ENCODE measurements at places on chromosomes 4 and X. TPM values are rescaled to one million over a fixed set of nuclear protein-coding genes. Genes with fewer than 3 reads are reported as not detected.

The CRLF2 gene
- not detected for total RNA-seq

GRCh38 chrX:126655061-126655460 is 102.4 kb upstream of the DCAF12L1 start:
- no peak for DNase-seq

DNA sequence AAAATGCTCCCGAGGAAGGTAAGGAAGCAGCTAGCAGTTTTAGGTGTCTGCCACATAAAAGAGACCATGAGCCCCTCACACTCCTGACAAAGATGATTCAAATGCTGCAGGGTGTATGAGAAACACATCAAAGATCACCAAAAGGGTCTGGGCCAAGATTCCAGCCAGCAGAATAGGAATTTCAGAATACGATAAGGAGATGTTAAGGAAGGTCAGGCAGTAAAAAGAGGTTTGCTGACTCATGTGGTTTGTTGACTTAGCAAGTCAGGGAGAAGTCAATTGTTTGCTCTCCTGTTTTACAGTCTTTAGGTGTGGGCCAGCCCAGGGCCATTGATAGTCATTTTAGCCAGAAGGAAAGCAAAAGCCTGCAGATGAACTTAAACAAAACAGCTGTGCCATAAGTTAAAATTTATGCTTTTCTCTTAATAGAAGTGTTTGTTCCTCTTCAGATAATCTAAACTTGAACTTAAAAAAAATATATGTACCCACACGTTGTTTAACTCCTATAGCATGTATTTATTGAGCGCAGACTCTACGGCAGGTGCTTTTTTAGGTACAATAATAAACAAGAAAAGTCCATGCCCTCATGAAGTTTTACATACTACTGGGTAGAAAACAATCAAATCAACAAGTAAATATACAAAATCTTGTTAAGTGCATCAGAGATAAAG is 115.6 kb downstream of the CAMK2D start:
- DNase-seq = no peak

The TEX13D gene
- not detected for total RNA-seq

GRCh38 chrX:153471663-153472280 is 1.4 kb upstream of the HAUS7 start:
- no peak for DNase-seq

DNA sequence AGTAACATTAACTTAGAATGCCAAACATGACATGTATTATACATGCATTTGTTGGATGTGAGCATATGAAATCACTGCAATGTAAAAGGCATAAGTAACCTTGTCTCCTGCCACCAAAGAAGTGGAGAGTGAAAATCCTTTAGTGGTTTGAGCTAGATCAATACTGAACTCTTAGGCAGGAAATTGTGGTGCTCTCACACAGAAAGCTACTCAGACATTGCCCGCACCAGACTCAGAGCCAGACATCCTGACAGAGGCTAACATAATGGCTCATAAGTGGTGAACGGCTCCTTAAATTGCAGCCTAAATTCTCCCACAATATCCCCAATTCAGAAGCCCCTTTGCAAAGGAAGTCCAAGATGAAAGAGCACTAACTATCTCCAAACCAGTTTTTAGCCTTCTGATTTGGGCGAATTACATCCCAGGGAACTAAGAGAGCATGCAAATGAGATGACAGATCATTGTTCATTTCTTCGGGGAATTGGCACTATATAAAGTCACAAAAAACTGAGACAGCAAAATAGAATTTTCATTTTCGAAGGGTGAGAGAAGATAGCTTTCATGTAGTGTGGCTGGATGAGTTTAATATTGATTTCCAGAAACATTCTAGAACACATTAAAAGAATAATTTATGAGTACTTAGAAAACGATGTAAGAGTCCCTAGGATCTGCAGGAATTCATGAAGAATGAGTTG is 233.6 kb upstream of the RPS6KA3 start:
- no peak for DNase-seq

Measured in cerebellum (tissue), 4 donors.